Right lung (tissue), 10 donors: ENCODE measurements at places on chromosomes 13 and 19. TPM values are rescaled to one million over a fixed set of nuclear protein-coding genes. Genes with fewer than 3 reads are reported as not detected.

The GRK1 gene
- polyA plus RNA-seq: 1.5 TPM

The SLC35E1 gene
- 52.5 TPM for polyA plus RNA-seq

The TMEM145 gene
- 1.0 TPM for polyA plus RNA-seq

The LTBP4 gene
- 225 TPM for polyA plus RNA-seq

The ESD gene
- polyA plus RNA-seq: 221 TPM

The NUP62 gene
- polyA plus RNA-seq: 60.7 TPM

DNA sequence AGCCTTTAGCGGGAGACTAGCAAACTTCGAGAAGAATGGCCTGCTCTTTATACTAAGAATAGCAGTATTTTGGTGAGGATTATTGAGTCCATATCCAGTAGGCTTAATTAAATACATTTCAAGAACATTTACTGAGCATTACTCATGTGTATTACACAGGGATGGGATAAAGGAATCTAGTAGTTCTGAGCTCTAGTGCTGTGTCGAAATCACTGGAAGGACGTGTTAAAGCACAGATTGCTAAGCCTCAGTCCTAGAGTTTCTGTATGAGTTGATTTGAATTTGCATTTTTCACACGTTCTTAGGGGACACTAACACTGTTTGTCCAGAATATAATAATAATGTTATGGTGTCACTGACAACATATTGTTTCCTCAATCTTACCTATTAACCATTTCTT lies 9.0 kb downstream of the ZNF302 start:
- no peak for DNase-seq

GRCh38 chr19:2034729-2035589 lies 16.1 kb downstream of the MKNK2 start:
- no peak for DNase-seq

DNA sequence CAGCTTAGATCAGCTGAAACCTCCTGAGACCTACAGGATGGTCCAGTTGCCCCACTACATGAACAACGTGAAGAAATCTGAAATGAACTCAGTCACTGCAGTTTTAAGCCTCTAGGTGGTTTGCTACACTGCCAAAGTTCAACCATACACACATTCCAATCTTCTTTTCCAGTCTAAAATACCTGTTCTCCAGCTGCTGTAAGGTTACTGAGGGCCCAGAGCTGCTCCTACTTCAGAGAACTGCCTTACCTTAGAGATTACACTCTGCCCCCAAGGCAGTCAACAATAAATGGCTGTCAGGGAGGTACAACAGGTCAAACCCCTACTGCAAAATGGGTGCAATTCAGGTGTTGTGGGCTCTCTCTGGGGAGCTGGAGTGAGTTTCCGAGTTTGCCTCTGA lies 154.1 kb upstream of the MIR17HG start:
- no peak for DNase-seq

DNA sequence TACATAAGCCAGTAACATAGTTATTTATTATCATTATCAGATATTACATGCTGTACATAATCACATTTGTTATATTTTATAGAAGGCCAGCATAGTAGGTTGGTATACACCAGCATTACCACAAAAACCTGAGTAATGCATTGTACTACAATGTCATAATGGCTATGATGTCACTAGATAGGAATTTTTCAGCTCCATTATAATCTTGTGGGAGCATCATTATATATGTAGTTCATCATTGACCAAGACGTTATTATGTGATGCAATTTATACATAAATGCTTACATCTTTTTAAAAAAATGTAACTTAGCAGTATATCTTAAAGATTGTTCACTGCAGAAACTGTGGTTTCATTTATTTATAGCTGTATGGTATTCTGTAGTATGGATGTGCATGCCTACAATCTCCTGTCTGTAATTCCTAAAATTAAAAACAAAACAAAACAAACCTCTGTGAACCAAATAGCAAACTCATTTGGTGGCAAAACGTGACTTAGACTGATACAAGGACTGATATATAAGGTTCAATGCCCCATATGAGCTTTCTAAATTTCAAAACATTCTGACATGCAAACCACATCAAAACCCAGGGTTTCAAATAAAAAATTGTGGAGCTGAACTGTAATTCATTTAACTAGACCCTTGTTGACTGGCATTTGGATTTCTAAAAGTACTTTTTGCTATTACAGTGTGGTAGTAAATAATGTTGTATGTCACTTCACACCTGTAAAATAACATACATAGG lies 250.9 kb downstream of the DLEU7 start:
- no peak for DNase-seq

GRCh38 chr13:67374391-67374790 lies 144.3 kb upstream of the PCDH9 start:
- DNase-seq: no peak

- DNase-seq: no peak
These were observed 844 bp upstream of the ASPDH start for GRCh38 chr19:50514346-50515167.

DNA sequence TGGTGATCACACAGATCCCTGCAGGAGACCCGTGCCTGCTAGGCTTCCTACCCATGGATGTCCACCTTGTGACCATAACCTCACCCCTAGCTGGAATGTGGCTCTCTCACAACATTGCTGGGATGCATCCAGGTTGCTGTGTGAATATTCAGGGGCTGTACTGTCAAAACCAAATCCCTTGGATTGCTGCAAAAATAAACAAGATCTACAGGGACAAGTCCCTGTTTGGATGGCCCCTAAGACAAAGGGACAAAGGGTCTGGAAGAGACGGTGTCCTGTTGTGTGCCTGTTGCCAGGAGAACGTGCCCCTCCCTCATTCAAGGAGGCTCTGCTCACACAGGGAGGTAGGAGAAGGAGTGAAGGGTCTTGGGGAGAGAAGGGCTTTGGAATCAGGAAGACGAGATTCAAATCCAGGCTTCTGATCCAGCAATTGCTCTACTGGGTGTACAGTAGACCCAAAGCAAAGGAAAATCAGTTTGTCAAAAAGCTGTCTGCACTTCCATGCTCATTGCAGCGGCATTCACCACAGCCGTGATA lies 89.2 kb upstream of the WASF3 start:
- DNase-seq: no peak

DNA sequence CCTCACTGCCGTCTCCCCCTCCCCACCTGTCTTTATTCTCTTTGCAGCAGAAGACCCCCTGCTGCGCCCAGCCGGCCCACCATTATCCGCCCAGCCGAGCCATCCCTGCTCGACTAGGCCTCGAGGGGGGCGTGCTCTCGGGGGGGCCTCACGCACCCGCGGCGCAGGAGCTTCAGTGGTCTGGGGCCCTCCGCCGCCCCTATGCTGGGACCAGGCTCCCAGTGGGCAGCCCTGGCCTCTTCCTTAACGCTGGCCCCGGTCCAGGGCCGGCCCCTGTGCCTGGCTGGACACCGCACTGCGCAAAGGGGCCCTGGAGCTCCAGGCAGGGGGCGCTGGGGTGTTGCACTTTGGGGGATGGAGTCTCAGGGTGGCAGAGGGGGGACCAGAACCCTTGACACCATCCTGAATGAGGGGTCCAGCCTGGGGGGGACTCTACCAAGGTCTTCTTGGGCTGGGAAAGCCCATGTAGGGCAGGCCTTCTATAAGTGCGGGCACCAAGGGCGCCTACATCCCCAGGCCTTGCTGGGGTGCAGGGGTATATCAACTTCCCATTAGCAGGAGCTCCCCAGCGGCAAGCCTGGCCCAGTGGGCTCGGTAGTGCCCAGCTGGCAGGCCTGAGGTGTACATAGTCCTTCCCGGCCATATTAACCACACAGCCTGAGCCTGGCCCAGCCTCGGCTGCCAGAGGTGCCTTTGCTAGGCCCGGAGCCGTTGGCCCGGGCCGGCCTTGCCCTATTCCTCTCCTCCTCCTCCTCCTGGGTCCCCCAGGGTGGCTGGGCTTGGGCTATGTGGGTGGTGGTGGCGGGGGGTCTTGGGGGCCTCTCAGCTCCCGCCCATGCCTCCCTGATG lies 4.9 kb downstream of the TMED1 start:
- no peak for DNase-seq

- no peak for DNase-seq
These were observed 211.0 kb downstream of the SLC7A1 start for GRCh38 chr13:29384466-29384865.
